MCF 10A (cell line): ENCODE measurements at places on chromosomes 2 and 18.

- DNase-seq, result no peak
Measured at GRCh38 chr2:198659096-198659870, 798.5 kb downstream of the SATB2 start.

- no peak for DNase-seq
Measured at GRCh38 chr18:77052983-77053309, 79.6 kb downstream of the MBP start.

- DNase-seq, result no peak
Measured at GRCh38 chr2:62425684-62426083, 80.3 kb downstream of the TMEM17 start.

DNA sequence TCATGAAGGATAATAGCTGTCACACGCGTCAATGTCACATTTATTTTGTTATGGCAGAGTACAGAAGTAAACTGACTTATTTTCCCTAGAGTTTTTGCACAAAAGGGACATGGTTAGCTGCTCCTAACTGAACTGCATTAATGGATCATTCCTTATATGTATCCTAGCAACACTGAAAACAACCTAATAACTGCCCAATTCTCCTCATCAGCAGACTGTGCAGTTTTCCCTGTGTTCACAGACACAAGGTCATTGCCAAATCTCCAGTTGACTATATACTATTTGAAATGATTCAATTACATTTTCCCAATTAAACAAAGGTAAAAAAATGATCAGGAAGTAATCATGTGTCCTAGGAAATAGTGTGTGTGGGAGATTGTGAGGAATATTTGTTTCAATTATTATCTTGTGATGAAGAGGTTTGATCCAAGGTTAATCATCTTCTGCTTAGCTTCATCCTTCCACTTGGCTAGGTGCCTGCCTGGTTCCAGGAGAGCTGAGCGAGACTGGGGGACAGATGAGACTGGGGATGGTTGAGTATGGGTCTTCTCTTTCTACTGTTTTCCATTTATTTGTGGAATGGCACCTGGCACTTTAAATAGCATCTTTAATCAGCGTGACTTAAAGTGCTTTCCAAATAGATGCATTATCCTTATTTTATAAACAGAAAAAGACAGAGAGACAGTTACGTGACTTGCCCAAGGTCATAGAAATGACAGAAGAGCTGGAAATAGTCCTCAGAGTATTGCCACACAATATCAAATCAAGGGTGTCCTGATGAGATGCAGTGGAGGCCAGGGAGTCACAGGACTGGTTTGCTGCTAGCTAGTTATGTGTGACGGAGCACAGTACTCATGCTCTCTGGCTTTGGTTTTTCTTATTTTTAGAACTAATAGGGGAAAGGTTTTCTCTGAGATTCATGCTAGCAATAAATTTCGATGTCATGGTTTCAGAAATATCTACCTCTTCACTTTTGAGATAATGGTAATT lies 335.6 kb downstream of the PIK3C3 start:
- no peak for DNase-seq

DNA sequence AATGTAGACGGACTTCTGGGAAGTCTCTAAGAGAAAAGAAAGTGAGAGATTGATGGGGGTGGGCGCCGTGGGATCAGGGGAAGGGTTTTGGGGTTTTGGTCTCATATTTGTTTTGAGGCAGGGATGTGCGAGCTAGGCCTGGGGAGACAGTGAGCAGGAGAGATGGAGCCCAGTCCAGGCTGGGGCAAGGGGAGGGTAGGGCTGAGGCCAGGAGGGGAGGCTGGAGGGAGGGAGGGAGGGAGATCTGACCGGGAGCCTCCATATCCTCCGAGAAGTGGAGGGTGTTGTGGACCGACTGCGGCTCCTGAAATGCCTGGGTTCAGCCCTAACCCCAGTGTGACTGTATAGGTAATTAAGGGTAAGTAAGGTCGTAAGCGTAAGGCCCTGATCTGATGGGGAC lies 72.8 kb upstream of the ODC1 start:
- no peak for DNase-seq

DNA sequence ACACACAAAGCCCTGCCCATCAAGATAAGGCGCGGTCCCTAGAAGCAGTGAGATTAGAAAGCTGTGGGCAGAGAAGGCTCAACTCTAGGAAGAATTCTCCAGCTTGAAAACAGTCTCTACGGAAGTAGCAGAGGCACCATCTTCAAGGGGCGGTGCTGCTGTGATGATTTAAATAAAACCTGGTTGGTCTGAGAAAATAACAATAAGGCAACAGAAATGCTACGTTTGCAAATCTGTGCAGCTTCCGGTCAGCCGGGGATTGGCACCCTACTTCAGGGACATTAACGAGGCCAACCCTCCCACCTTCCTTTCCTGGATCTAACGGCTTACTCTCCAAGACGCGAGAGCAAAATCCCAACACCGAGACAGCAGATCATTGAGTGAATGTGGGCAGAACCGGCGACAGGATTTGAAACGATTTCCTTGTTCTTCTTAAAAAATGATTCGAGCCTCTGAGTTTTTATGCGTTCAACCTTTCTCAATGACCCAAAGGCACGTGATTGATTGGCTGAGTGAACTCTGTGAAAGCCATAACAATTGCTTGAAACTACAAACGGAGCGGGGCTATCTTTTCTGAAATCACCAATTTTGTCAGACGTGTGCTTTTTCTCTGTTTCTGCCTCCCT lies 93.7 kb upstream of the ZNF516 start:
- DNase-seq, result no peak

DNA sequence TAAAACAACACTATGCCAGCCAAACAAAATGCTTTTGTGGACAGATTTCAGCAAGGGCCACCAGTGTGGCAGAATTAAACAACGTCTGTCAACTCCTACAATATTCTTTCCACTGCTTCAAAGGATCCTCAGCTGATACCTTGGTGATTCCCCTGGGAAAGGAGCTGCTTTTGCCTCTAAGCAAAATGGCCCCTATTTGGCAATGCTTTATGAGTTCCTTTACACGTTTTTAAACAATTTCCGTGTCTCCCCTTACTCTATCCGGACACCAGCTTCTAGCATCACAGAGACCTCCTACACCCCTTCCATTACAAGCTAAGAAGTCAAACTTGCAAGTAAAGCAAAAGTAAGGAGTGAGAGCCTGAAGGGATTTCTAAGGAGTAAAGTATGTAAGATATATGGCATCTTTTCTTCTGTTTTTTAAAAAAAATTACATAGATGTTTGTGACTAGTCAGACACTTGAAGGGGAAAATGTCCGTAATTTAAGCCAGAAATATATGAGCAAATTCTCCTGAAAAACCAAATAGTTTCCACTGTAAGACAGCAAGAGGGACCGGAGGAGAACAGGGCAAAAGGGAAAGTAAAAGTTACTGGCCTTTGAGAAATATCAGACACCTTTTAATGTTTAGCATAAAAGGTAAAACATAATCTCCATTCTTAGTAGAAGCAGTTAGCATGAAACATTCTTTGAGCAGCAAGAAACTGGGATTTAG lies 1.9 kb downstream of the SOS1 start:
- peak; percentile 20 for DNase-seq

GRCh38 chr2:47193607-47194006 lies 38.5 kb upstream of the STPG4 start:
- DNase-seq, result no peak

GRCh38 chr2:42340938-42341636 lies 19.9 kb downstream of the COX7A2L start:
- no peak for DNase-seq

GRCh38 chr18:47317824-47318508 lies 66.5 kb upstream of the SKOR2 start:
- no peak for DNase-seq

- DNase-seq, result peak; percentile 42
Measured at GRCh38 chr2:157866202-157866601, 9.9 kb downstream of the ACVR1 start.

DNA sequence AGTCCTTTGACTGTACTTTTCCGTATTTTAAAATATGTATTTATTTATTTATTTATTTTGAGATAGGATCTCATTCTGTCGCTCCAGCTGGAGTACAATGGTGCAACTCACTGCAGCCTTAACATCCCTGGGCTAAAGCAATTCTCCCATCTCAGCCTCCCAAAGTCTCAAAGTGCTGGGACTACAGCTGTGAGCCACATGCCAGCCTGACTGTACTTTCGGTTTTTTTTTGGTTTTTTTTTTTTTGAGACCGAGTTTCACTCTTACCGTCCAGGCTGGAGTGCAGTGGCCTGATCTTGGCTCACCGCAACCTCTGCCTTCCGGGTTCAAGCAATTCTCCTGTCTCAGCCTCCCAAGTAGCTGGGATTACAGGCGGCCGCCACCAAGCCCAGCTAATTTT lies 28.9 kb upstream of the CCNYL1 start:
- no peak for DNase-seq

DNA sequence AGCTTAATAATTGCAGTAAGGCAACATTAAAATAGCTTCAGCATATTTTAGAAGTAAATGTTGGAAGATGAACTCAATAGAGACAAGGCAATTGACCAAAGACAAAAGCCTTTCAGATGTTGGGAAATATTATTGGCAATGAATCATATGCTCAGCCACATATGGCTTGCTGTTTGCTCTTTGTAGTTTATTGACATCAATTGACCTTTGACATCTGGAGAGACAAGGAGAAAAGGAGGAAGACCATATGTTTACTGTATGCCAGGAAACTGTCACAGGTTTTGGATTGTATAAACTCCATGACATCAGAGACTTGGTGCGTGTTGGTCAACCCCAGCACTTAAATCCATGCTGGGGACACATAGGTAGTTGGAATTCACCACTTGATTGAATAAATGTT lies 60.6 kb upstream of the SLC16A14 start:
- no peak for DNase-seq

GRCh38 chr18:75256376-75256775 lies 45.8 kb downstream of the TSHZ1 start:
- no peak for DNase-seq

DNA sequence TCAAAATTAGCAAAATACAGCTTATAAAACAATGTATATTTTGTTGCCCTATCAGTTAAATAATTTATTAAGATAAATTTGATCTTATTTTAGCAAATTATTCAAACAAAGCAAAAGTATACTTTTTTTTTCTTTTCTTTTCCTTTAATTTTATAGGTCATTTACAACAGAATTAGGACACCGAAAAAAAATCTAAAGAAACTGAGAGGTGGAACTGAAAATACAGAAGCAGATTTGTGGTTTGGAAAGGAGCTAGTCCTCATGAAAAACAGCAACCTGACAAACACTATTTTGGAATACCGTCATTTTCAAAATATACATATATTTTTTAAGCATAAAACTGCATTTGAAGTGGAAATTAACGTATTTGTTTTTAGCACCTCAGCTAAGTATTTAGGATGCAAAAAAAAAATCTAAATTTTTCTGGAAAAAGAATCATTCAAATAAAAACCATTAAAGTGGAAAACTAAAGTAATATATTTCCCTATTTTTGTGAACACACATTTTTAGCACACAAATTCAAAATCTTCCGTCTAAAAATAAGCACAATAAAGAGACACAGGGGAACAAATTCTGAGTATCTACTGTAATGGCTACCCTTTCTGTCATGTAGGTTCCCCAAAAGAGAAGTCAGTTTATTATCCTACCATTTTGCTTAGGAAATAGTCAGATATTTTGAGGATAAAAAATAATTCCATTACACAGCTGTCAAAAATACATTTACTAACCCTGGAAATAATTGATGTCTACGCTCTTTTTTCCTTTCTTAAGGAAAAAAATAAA lies 2.7 kb downstream of the CCDC88A start:
- DNase-seq, result no peak

DNA sequence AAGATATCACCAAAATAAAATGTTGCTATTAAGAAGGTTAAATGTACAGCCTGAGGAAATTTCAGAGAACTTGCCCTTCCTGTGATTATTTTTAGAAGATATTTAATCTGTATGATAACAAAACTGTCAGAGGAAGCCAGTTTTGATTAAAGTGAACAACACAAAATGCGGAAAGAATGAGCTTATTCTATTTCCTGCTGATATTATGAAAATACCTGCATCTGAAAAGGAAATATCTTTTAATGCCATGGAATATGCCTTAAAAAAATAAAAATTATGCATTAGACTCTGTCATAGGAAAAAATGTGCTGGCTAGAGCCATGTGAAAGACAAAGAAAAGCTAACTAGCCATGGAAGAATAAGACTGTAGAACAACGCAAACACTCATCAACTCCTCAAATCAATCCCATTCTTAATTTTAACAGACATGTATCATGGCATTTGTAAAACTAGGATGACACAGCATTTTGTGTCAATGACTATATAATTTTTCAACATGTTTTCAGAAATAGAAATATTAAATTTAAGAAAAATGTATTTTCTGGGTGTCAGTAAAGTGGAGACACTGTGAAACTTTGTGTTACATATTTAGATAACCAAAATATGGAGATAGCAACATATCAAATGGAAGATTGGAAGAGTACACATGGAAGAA lies 1768.2 kb downstream of the SUCLG1 start:
- DNase-seq, result no peak

DNA sequence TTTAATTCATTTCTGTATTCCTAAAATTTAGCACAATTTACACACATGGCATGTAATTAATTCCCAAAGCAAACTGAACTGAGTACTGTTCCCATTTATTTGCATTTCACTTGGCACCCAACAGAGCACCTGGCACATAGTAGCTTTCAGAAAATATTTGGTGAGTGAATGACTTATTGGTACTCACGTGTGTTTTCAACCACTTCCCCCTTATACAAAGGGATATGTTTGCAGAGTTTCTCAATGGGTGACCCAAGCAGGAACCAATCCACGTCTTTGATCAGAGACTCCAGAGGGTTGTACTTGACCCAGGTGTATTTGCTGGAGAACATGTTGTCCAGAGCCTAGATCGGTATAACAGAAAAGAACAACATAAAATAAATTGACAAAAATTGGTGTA lies 6.6 kb downstream of the GKN2 start:
- no peak for DNase-seq

GRCh38 chr18:35183886-35184285 lies 56.9 kb upstream of the ZNF397 start:
- no peak for DNase-seq

- DNase-seq, result no peak
Measured at GRCh38 chr18:693466-694187, 18.8 kb downstream of the ENOSF1 start.

DNA sequence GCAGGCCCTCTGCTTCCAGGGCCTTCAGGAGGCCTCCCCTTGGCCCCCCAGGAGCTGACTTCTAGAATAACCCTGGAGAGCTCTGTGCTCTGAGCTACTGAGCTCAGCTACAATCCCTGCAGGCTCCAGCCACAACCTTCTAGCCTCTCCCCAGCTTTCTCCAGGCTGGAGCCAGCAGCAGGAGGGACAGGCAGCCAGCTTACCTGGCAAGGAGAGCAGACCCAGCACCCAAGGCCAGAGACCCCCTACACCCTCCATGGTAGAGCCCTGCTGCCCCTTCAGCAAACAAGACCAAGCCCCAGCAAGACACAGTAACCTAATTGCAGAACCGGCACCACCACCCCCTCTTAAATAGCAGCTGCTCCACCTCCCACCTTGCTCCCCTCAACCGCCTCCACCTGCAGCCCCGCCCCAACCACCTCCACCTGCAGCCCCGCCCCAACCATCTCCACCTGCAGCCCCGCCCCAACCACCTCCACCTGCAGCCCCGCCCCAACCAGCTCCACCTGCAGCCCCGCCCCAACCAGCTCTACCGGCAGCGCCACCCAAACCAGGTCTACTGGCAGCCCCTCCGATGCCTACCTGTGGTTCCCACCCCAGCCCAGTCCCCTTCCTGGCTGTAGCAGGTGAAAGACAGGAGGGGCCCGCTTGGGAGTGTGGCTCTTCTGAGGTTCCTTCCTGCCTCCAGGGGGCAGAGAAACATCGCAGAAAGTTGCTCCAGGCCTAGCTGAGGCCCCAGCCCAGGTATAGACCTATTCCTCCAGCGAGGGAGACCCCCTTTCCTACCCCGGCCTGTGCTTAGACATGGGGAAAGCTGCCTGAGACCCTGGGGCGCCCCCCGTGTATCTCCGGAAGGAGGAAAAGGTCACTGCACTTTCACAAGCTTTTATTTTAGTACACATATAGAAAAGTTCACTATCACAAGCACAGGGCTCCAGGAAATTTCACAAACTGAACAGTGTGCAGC lies at the start of gene ASTL:
Gene ASTL (minus strand): TSS at position 324 of the 967 bp plus-strand sequence. CDS start 66 bp downstream, at position 258.
- DNase-seq, result peak; percentile 47
